ENCODE measurements at places on chromosomes 2 and 18.

DNA sequence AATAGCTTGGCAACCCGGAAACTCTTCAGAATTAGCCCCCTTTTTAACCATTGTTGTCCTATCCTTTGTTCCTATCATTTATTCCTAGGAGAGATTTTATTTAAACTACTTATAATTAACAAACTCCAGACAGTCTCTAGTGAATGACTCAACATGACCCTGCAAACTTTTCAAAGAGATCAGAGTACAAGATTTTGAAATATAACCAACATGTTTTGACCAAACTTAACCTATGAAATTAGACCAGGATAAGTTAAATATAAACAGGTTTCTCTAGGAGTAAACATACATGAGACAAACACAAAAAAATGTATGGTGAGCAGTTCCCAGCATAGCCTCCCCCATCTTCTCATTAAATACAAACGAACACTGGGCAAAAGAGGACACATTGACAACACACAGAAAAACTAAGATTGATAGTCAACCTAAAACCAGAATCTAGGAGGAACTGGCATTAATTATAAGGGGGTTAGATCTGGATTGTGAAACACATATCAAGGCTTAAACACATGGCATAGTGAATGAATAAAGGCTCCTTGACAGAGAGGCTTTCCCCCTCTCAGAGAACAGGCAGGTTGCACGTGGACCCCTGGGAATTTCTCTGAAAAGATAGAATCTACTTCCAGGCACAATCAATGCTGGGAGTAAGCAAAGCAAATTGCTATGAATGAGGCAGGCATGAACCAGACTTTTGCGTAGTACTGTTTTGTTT, 284.1 kb downstream of the IRS1 start:
- no peak for DNase-seq

- no peak for DNase-seq
These were observed 34.8 kb downstream of the LBH start for GRCh38 chr2:30266051-30266621.

GRCh38 chr2:169221745-169222369, 140.5 kb downstream of the LRP2 start:
- DNase-seq: peak; percentile 5

GRCh38 chr2:62831729-62832128, 126.2 kb downstream of the EHBP1 start:
- DNase-seq: no peak

DNA sequence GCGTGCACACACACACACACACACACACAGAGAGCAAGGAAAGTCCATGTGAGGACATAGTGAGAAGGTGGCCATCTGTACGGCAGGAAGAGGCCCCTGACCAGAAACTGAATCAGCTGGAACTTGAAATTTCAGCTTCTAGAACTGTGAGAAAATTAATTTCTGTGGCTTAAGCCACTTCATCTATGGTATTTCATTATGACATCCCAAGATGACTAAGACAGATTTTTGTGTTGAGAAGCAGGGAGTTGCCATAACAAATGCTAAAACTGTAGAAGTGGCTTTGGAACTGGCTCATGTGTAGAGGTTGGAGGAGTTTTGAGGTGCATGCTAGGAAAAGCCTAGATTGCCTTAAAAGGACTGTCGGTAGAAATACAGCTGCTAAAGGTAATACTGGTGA, 63.4 kb upstream of the ZBTB7C start:
- no peak for DNase-seq

GRCh38 chr2:220835583-220835982, 736.5 kb downstream of the EPHA4 start:
- no peak for DNase-seq

DNA sequence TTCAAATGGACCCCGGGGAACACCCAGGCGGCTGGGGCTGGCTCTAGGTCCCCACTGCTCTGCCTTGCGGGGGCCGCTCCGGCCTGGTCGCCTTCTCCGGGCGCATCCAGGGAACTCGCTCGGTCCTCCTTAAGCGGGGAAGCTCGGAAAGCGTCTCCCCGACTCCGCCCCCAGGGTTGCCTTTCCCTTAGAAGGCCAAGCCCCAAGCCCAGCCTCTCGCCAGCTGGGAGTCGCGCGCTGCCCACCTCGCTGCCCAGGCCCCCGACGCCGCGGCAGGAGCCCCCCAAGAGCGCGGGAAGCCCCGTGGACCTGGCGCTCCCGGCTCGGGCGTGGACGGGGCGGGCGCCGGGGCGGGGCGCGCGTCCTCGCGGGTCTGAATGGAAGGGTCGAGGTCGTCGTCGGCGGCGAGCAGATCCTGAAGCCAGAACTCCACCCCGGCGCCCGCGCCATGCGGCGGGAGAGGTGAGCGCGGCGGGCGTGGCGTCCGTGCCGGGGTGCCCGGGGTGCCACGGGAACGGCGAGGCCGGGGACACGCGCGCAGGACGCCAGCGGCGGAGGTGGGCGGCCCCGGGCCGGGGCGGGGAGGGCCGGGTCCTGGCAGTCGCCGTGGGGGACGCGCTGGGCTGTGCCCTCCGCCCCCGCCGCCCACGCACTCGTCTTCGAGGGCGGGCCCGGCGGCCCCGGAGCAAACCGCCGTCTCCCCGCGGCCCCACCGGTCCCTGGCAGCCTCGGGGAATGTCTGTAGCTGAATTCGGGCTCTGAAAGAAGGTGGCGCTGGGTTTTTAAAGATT, at the start of gene BOK:
Gene BOK, plus strand, starts transcription at position 214 of the 791 bp plus-strand sequence. CDS start 739 bp downstream, outside the sequence.
- no peak for DNase-seq

DNA sequence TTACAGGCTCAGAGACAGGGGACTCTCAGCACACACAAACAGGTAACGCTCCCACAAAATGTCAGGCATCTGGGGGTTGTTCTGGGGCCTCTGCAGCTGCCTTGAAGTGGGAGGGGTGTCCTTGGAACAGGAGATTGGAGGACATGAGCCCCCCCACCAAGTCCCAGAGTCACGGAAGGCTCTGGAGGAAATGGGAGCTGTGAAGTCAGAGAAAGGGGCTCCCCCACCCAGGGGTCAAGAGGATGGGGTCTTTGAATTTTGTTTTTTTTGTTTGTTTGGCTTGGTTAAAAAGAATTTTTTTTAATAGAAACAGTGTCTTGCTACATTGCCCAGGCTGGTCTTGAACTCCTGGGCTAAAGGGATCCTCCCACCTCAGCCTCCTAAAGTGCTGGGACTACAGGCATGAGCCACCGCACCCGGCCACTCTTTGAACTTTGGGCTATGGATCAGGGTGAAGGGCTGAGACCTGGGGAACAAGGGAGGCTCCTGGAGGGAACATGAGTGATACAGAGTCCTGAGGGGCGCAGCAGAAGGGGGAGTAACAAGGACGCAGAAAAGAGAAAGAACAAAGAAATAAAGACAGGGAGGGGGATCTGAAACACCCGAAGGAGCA, 46.8 kb downstream of the TNS1 start:
- no peak for DNase-seq

- no peak for DNase-seq
These were observed 51.8 kb upstream of the CDH20 start for GRCh38 chr18:61281431-61281830.

DNA sequence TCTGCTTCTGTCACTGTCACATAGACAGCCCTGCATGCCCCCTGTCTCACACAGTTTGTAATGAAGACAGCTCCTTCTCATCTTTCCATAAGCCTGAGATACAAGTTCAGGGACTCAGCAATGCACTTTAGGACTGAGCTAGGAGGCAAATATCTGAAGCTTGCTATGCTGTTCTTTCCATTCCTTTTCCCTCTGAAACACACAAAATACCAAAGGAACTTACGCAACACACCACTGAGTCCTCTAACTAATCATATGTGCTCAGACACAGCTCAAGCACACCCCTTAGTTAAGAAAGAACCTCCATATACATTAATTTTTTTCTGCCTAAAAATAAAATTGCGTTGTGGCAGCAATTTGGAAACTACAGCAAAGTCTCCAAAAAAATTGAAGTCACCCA, 17.9 kb downstream of the SERPINB8 start:
- no peak for DNase-seq

DNA sequence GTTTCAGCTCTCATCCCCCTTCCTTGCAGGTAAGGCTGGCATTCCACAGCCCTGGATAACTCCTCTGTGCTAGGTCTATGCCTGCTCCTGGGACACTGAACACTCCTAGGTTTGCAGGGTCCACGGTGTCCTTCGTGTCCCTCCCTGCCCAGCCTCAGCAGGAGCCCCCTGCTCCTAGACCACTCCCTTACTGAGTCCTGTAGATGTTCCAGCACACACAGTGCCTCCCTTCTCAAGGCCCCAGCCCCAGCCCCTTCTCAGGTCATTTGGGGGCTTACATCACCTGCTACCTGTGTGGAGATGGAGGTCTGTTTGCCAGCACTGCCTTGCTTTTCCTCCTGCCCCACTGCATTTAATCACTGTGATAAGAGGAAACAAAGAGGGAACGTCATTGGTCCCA, 146.4 kb upstream of the TNP1 start:
- no peak for DNase-seq

DNA sequence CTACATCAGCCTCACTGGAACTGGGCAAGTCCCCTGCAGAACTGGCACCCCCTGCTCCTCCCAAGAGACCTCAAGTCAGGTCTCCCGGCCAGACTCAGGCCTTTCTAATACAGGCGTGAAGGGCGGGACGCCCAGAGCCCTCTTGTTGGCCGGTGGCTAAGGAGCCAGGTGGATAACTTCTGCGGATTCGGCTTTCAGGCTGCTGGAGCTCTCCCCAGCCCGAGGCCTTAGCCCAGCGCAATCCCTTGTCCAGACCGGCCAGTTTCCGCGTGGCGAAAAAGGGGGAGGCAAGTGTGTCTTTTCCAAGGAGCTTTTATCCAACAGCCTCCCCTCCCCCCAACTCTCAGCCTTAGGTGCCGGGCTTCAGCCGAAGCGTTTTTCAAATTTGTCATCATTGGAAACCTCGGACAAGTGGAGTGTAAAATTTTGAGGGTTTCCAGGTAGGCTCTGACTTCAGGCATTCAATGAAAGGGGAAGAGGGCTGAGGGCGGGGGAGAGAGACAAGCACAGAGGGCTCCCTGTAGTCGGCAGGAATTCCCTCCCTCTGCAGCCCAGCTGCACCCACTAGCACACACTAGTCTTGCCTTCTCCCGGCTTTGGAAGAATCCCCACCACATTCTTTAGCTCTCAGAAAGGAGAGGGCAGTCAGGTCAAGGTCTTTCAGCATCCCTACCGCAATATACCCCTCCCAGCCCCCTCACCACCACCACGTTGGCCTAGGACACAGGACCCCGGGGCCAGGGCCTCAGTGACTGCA, 9.5 kb upstream of the SATB2 start:
- no peak for DNase-seq

DNA sequence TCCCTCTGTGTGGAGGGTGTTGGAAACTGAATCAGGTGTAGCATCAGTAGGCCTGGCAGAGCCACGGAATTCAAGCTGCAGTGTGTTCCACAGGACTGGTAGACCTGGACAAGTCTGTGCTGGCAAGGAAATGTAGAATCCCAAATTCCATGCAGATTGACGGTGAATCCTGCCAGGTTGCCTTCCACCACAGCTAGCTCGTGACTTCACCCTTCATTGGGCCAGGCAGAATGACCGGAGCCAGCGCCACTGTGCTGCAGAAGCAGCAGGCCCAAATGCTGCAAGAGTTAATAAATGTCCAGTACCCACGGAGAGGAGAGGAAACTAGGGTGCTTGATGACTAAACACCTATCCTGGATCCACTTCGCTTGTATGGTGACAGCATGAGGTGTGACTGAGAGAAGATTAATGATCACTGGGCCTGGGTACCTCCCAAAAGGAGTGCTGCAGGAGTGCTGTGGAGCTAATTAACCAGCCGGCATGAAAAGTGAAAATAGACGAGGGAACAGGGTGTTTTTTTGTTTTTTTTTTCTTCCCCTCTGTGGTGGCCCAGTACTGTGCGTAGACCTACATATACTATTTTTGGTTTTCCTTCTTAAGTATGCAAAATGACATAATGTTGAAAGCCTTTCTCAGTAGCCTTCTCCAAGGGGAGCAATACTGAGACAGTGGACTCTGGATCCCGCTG, 122.2 kb downstream of the TANC1 start:
- DNase-seq: no peak

DNA sequence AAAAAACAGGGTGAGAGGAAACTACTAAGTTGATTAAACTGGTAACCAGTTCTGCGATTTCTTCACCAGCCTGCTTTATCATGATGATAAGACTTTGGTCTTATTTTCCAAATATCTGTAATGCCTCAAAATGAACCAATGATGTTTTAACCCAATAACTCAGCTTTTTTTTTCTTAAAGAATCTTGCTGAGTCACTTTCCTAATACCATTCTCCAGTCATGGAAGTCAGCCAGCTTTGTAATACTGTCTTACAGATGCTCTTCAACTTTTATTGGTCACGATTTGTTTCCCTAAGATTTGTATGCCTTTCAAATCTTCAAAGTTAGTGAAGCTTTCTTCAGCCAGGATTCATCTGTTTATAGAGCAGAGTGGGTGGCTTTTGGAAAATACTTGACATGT, 47.7 kb upstream of the SMIM21 start:
- no peak for DNase-seq

- no peak for DNase-seq
These were observed 60.8 kb downstream of the SLC40A1 start for GRCh38 chr2:189519631-189520387.

DNA sequence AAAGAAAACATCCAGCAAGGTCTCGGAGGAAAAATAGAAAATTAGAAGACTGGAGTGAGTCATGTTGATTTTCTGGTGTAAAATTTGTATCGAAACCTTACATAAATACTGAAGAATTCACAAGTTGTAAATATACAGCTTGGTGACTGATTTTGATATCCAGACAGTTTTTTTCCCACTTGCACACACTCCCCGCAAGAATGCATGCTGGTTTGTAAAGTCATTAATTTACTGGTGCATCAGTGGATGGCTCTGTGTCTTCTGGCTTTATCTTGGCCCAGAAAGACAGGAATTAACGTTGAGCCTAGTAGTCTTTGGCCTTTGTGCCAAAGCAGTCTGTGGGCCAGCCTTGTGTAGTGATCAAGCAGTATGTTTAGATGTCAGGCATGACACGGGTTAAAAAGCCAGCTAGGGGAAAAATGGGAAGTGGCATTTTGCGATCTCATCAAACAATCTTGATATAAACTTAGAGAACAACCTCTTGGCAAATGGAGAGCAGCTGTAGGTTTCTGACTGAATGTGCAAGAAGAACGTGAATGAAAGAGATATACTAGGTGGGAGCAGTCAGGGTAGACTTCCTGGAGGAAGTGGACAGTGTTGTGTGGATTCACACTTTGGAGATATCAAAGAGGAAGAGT, 22.7 kb upstream of the CASP8 start:
- DNase-seq: no peak

GRCh38 chr2:208069186-208069585, 43.9 kb upstream of the PLEKHM3 start:
- DNase-seq: no peak

DNA sequence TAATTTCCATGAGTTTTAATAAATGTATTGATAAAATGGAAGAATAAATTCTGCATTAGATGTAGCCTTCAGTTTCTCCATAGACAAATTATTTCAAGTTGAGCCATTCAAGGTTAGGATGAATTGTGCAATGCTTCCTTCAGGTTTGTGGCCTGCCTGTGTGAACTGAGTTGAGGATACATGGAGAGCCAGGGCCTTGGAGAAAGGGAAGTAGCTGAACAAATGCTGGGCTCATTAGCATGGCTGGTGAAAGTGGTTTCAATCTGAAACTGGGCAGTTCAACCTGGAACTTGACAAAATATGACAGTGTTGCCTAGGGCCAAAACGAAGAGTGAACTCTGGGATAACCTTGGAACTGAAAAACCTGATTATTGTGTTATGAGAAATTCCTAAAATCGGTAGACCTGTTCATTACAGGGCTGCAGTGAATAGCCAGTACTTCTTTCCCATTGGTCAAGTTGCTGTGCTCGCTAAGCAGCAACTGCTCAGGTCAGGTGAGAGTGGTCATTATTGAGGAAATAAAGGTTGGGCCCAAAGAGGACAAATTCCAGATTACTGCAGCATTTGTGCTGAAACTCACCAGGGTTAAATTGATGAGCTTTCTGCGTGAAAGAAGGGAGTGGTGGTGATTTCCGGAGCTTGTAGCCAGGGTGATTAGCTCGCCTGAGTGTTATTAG, 12.7 kb downstream of the INPP1 start:
- peak; percentile 11 for DNase-seq

All from SHP77 (cell line).